ENCODE measurements at places on chromosomes 4 and X.
A peak's percentile ranks its signal among the peaks of the same experiment; 100 is the strongest.

DNA sequence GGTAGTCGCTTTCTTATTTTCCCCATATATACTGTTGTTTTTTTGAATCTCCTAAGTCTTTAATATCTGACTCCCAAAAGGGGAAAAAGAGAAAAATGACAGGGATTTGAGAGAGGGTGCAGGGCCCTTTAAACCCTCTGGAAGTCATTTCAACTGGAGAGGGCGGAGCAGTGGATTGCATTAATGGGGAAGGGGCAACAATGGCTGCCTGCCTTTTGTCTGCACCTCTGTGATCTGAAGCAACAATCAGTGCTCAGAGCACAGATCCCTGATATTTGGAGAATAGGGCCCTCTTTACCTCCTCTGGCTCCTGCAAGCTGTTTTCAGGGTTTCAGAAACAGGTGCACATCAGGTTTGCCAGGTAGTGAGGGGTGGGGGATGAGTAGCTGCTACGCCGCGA is 1458.3 kb upstream of the TENM3 start:
- DNase-seq, result no peak

DNA sequence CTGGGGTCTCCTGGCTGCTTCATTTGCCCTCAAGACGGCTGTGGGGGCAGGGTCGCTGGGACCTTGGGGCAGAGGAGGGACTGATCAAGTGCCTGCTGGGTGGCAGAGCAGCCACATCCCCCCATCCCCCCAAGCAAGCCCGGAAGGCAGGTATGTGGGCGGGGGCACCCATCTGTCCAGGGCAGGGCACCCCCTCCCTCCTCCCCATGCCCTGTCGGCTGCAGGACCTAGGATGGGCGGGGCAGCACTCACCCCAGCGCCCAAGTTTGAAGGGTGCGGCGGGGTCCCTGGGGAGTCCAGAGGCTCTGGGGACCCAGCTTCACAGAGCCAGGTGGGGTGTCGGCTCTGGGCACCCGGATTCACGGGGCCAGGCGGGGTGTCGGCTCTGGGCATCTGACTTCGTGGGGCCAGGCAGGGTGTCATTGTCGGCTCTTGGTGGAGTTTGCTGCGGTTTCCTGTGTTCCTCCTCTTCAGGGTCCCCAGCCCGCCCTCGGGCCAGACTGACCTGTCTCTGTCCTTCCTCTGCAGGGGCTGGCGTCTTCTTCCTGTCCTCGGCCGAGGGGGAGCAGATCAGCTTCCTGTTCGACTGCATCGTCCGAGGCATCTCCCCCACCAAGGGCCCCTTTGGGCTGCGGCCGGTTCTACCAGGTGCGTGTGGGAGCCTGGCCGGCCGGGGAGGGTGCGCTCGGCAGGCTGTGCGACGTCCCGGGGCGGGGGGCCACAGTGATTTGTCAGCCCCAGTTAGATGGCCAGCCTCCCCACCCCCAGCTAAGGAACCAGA is 22.1 kb downstream of the DOK7 start:
- DNase-seq, result no peak

DNA sequence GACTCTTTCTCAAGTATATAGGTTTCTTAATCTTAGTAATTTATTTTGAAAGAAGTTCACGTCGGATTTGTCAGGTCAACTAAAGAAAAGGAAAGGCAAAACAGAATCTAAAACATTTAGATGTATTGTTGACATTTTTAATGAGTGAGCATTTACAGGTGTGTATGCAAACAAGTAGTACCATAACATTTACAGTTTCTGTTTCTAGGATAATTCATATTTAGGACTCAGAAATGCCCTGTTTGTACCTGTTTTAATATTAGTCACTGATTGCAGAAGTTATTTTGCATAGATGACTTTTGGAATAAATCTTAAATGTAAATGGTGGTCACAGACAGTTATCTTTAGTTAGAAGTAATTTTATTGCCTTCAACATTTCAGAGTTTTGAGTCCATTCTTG is 151.3 kb upstream of the NUDT6 start:
- no peak for DNase-seq

DNA sequence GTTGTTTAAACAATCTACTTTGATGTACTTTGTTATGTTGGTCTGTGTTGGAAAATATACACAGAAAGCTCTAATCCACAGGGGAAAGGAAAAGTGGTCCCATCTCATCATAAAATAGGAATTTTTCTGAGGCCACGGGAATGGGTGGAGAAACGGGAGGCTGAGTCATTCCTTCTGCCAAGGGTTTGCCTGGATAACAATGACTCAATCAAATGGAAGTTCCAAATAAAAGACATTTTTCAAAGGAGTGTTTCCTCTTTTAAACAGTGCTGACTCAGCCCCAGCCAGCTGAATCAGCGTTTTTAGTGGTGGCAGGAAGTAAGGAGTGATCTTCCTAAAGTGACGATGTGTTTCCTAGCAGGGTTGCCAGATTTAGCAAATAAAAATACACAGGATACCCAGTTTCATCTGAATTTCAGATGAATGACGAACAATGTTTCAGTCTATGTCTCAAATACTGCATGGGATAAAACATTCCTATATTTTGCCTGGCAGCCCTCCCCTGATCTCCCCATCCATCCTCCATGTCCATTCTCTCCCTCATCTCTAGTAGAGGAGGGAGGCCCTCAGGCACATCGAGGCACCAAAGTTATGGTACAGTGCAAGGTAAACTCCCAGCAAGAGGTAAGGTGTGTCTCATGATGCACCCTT is 345.4 kb upstream of the GATB start:
- no peak for DNase-seq

DNA sequence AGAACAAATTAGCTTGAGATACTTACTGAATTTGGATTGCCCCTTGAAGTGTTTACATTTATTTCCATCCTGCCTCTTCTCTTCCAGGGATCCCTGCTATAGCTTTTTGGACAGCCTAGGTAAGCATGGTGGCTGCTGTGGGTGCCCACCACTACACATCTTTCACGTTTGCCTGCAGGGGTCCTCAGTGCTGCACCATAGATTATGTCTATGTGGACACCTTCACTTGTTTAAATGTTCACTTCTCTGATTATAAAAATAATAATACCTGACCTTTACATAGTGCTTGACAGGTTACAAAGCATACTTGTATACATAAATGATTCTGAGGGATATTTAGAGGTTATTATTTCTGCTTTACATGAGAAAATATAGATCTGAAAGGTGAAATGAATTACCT is 67.9 kb upstream of the SLC4A4 start:
- DNase-seq, result peak; percentile 3

DNA sequence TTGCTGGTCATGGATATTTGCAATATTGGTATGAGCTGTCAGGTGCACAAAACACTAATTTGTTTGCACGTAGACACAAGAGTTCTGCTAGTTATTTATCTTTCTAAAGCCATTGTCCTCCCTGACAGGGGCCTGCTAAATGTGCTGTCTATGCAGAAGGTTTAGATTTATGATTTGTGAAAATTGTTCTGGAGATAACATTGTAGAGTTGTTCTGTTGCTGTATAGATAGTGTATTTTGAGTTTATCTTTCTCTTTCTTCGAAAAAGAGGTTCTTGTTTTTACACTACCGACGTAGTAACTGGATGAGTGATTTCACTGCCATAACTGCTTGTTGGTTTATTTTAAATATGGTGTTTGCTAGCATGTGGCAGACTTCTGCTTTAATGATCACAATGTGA is 28.5 kb upstream of the FGG start:
- no peak for DNase-seq

GRCh38 chr4:116539744-116540143 is 545.6 kb downstream of the TRAM1L1 start:
- DNase-seq, result no peak

- no peak for DNase-seq
These were observed 9.0 kb downstream of the JCHAIN start for GRCh38 chr4:70657326-70657725.

GRCh38 chr4:99628040-99628439 is 29.6 kb downstream of the C4orf54 start:
- DNase-seq, result no peak

- DNase-seq, result no peak
These were observed 46.1 kb downstream of the TMEM150C start for GRCh38 chr4:82515705-82516104.

GRCh38 chr4:34293459-34293858 is 1950.9 kb downstream of the ARAP2 start:
- DNase-seq, result no peak

- peak; percentile 25 for DNase-seq
These were observed 553 bp upstream of the MED28 start for GRCh38 chr4:17613761-17614415.

DNA sequence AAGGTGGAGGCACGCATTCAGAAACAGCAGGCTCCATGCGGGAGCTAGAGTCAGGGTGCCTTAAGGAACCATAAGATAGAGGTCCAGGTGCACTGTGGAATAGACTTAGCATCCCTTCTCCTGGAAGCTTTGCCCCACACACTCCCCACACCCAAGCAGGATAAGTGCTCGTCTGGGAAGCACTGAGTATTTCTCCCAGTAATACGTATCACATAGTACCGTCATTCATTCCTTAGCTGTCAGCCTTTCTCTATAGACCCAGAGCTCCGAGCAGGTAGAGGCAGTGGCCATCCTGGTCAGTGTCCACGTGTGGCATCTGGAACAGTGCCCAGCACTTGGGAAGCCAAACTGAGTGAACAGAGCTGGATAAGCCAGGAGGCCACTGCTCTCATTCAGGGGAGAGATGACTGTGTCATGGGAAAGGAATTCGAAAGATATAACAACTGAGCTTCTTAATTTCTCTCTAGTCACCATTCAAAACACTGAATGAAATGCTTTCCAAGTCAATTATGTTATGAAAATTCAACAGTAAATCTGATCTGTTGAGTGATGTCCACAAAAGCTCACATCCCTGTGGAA is 9.9 kb downstream of the APBB2 start:
- DNase-seq, result no peak

DNA sequence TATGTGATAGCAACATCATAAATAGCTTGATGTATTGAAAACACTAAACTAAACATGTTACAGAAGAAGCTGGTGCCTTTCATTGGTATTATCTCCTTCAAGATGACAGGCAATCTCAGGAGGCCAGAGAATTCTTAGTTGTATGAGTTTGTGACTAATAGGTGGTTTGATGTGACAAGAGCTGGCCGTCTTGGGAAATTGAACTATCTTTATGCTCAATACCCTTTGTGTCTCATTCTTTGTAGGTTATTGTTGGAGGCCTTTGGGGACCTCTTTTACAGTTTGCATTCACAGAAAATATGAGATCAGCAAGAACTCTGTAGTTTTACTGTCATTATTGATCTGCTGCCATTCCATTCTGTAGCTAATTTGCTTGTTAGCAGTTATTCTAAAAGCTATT is 659.2 kb upstream of the PITX2 start:
- no peak for DNase-seq

GRCh38 chrX:74324131-74324530 is 20.2 kb downstream of the ZCCHC13 start:
- DNase-seq, result peak; percentile 0

DNA sequence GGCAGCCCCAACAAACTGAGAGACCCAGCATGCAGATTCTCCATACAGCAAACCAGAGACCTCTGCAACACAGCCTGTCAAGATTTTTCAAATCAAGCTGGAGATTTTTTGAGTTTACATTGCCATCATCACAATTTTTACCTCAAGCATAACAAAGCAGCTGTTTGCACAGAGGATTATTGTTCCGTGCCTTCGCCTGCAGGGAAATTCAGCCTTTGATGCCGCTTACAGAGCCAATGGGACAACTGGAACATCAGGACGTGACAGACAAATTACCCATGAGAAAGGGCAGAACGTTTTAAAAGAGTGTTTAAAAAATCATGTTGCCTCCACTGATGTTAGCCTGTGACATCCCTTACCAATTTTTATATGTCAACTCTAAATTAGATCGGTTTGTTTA is 363.7 kb downstream of the FBXW7 start:
- DNase-seq, result no peak

- no peak for DNase-seq
These were observed 10.9 kb upstream of the UVSSA start for GRCh38 chr4:1336088-1336491.

DNA sequence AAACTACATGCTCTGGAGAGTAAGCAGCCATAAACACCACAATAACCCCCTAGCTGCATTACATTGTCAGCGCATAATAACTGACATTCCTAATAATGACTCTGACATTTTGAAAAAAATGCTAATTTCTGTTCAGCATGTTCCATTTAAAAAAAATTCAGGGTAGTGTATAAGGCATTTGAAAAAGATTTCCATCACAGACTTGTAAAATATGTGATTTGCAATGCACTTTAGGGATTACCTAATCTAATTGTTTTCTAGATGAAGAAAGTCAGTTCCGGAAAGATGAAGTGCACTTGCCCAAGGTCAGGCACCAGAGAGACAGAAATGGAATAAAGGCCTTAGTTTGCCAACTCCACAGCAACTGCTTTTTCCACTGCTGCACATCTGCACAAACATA is 55.3 kb downstream of the FANCB start:
- DNase-seq, result no peak

GRCh38 chrX:40952855-40953254 is 132.4 kb upstream of the USP9X start:
- DNase-seq, result no peak

- no peak for DNase-seq
These were observed 6.3 kb upstream of the PPEF2 start for GRCh38 chr4:75908555-75908954.

DNA sequence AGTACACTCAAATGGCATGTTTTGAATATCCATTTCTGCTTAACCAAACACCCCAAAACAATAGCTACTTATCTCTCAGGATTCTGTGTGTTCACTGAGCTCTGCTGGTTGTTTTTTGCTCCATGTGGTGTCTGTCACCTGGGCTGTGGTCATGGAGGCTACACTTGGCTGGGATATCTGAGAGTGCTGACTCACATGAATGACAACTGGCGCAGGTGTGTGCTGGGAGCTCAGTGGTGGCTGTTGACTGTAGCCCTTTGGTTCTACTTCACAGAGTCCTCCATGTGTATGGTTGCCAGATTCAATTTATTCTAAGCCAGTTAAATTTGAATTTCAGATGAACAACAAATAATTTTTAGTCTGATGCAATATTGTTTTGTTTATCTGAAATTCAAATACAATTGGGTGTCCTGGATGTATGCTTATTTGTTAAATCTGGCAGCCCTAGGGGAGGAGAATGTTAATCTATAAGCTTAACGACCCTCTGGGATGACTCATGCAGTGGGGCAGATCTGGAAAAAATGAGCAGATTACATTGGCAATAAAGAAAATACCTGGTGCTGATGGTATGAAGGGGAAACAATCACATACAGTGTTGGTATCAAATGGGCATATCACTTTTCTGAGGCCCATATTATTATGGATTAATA is 28.2 kb upstream of the TCEAL4 start:
- no peak for DNase-seq

- DNase-seq, result no peak
These were observed 46.0 kb upstream of the NFKB1 start for GRCh38 chr4:102454981-102455685.

GRCh38 chrX:141314441-141314840 is 72.1 kb upstream of the SPANXC start:
- DNase-seq, result no peak

Measured in NCI-H2171 treated with DMSO at 0.1 percent for 48 hours (cell line).